RPMI7951 (cell line): ENCODE measurements at places on chromosomes 7 and 10. TPM values are rescaled to one million over a fixed set of nuclear protein-coding genes. Genes with fewer than 3 reads are reported as not detected.

DNA sequence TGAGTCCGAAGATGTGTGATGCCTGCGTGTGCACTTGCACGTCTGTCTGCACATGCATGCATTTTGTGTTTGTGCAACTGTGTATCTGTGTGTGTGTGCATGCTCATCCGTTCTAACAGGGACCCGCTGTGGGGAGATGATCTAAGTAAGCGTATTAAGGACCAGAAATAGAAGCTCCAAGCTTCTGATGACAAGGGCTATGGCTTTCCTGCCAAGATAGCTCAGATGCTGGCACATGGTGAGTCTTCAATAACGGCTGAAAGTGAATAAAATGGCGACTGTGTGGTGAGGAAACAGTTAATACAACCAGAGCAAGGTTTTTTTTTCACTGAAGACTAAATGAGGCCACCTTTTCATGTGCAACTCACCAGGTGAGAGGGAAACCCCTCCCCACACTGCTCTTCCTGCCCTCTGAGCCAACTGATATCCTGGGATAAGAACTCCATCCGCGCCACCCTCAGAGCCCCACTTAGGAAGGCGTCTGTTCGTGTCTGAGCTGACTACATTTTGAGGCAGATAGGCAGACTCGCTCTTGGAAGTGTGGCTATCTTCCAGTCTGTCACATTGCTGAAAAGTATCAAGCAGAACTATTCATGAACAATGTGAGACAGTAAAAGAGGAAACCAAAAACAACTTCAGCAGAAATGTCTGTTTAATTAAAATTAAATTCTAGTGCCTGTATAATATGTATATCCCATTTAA is 47.4 kb upstream of the TCERG1L start:
- DNase-seq, result no peak

DNA sequence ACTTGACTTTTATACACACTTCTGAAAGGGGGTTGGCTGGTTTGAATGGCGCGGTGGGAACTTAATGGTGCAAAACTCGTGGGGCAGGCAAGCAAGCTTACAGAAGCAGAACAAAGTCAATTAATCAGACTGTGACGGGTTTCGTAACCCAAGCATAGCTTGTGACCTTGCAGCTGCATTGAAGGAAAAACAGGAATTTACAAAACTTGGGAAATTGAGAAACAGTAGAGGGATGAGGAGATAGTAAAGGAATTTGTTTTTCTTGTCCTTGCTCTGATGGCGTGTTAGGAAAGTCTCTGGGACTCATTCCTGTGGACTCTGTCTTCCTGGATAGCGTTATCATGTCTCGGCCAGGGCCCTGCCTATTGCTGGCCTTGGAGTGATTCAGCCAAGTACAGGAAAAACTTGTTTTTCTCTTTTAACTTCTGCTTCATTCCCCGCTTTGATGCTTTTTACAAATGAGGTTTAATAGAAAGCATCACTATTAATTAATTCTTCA is 220.0 kb upstream of the KCND2 start:
- peak; percentile 96 for DNase-seq

- DNase-seq, result no peak
These were observed 129.4 kb downstream of the CCNY start for GRCh38 chr10:35465673-35466072.

DNA sequence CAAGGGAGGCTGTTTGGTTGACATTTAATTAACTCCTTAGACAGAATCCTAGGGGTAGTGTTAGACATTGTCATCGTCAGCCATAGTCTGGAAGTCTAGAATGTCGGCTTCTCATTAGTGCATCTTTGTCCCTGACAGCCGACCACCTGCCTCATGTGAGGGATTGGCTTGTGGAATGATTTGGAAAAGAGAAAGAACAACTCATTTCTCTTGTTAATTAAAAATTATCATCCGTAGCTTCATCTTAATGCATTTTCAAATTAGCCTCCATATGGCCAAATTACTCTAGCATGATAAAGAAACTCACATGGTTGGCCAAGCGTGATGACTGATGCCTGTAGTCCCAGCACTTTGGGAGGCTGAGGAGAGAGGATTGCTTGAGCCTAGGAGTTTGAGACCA is 97.7 kb upstream of the PARD3 start:
- DNase-seq, result no peak

DNA sequence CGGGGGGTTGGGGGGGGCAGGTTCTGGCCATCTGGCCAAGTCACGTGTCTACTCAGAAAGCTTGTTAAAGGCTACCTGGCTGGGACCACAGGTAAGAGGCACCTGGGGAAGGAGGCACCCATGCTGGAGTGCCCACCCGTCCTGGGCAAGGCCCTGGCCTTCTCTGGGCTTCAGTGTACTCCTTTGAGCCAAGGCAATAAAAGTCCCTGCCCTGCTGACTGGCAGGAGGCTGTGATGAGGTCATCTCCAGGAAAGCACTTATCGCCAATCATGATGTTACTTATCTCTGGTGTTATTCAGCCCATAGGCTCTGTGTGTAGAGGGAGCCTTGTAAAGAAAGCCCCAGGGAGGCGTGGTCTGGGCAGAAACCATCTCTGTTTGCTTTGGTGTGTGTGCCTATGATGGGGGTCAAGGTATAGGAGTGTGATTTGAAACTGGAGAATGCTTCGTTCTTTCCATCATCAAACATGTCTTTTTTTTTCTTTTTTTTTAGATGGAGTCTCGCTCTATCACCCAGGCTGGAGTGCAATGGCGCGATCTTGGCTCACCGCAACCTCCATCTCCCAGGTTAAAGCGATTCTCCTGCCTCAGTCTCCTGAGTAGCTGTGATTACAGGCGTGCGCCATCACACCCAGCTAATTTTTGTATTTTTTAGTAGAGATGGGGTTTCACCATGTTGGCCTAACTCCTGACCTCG is 2.5 kb upstream of the CLDN4 start:
- DNase-seq, result peak; percentile 80

DNA sequence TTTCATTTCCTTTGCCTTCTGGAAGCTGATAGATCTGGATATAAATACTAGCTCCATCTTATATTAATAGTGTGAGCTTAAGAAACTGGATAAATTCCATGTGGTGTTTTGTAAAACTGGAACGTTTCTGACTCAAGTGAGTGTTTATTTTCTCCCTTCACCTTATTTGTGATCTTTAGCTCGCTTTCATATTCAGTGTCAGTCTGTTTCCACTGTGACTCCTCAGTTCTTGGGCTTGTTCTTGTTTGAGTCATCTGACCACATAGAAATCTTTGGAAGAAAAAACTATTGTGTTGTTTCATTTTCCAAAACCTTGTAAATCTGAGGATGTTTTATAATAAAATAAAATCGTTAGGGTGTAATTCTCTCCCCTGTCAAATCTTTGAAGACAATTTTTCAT is 186.4 kb downstream of the POLR1F start:
- peak; percentile 73 for DNase-seq

GRCh38 chr7:134593530-134594392 is 44.9 kb downstream of the AKR1B15 start:
- DNase-seq, result peak; percentile 99

GRCh38 chr7:154581251-154581890 is 421.6 kb downstream of the PAXIP1 start:
- no peak for DNase-seq

DNA sequence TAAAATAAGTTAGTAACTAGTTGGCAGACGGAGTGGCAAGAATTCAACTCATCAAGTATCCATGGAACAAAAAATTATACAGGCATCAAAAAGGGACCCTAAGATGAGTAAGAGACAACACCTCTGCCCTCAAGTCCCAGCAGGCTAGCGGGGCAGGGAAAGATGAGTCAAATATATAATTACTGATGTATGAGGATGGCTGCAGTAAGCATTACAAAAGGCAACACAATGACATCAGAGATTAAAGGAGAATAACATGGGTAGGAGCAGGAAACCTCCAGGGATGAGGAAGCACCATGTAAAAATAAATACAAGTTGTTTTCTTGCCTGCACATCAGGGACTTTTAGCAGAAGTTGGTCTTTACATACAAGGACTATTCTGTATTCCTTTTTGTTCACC is 49.4 kb downstream of the SCRN1 start:
- DNase-seq, result no peak

GRCh38 chr7:17709599-17709998 is 230.7 kb downstream of the SNX13 start:
- DNase-seq, result no peak

- DNase-seq, result no peak
These were observed 921.9 kb downstream of the LRMDA start for GRCh38 chr10:76353237-76353851.

GRCh38 chr7:157709531-157710251 is 372.9 kb downstream of the DNAJB6 start:
- DNase-seq, result no peak

GRCh38 chr10:110218632-110219031 is 11.2 kb downstream of the MXI1 start:
- no peak for DNase-seq

DNA sequence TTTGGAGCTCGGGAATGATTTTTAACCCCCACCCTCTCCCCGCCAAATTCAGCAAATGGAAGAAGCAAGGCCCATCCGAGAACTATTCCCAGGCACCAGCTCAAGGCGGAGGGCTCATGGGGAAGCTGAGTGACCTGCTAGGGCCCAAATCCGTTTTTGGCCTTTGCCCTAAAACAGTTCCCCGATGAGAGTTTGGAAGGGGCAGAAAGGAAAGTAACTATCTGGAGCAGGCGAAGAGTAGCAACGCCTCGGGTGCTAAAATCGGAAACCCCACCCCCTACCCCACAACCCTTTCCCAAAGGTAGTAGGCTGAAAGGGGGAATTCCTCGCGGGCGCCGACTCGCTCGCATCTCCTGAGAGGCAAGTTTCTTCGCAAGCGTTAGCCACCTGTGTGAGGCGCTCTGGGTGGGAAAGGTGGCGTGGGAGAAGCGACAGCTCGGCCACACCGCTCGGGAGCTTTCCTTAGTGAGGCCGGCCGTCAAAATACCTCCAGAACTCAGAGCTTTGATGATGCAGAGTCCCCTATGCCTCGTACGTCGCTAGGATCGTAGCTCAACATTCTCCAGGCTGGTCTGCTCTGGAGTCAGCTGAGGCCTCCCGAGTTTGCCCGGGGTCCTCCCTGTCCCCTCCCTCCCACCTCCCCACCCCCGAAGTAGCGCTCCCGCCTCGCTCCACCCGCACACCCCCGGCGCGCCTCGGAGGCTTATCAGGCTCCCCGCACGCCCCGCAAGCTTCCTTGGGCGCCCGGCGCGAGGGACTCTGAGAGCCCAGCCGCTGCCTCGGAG is 642 bp upstream of the PRKG1 start:
- no peak for DNase-seq

GRCh38 chr7:27154901-27155815 is 1.3 kb downstream of the HOXA7 start:
- DNase-seq, result no peak

GRCh38 chr10:51272555-51272954 is 198.3 kb downstream of the PRKG1 start:
- no peak for DNase-seq

- no peak for DNase-seq
These were observed 85.5 kb upstream of the OIT3 start for GRCh38 chr10:72808001-72808400.

- DNase-seq, result no peak
These were observed 452.1 kb downstream of the NXPH1 start for GRCh38 chr7:8885480-8886000.

- peak; percentile 66 for DNase-seq
These were observed 281.1 kb downstream of the PLXNA4 start for GRCh38 chr7:132295175-132295574.

The C7orf33 gene
- not detected in 2 replicates for total RNA-seq

The HKDC1 gene
- total RNA-seq, result 3.9 and 7.6 TPM in 2 replicates

The RBP4 gene
- not detected in 2 replicates for total RNA-seq

The HTRA1 gene
- 136 and 182 TPM in 2 replicates for total RNA-seq

The MYOZ1 gene
- not detected in 2 replicates for total RNA-seq

The PHYH gene
- 27.8 and 30.2 TPM in 2 replicates for total RNA-seq

The TWIST1 gene
- 32.0 and 36.8 TPM in 2 replicates for total RNA-seq

The PRPS1L1 gene
- not detected in 2 replicates for total RNA-seq

The INHBA gene
- total RNA-seq, result 23.0 and 26.4 TPM in 2 replicates

The SCIN gene
- total RNA-seq, result not detected in 2 replicates

The FMC1 gene
- 36.2 and 42.9 TPM in 2 replicates for total RNA-seq
